ENCODE measurements at places on chromosomes 6 and 20. TPM values are rescaled to one million over a fixed set of nuclear protein-coding genes. Genes with fewer than 3 reads are reported as not detected.

Gene DLL1
- total RNA-seq, result 17.0 TPM

- H3K27me3 ChIP-seq, result peaks cover 6% of the 10 kb centered on the region
- H3K4me3 ChIP-seq, result no peak overlapping the region
- H3K27ac ChIP-seq, result no peak overlapping the region
- no peaks in the 10 kb centered on the region for H3K36me3 ChIP-seq
Observed at GRCh38 chr6:166387642-166388289, 5.0 kb upstream of the MPC1 start.

DNA sequence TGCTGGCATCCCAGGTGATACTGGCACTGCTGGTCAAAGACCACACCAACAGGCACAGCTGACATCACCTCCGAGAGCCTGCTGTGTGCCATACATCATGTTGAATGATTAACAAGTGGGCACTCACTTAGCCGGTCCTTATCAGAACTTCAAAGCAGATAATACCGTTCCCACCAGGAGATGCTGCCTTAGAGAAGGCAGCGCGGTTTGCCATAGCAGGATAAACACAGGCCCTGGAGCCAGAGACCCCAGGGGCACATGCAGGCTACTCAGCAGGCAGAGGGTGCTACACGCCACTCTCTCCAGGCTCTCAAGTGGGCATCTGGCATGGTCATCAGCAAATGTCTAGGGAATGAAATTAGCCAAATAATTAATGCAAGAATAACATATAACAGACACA is 86.5 kb upstream of the CST7 start:
- no peak for DNase-seq
- no peak overlapping the region for H3K4me3 ChIP-seq
- H3K27ac ChIP-seq, result no peak overlapping the region
- H3K27me3 ChIP-seq, result no peaks in the 10 kb centered on the region

- no peaks in the 10 kb centered on the region for H3K4me1 ChIP-seq
- H3K36me3 ChIP-seq, result no peaks in the 10 kb centered on the region
- peak overlapping the region; percentile 42 for H3K27ac ChIP-seq
- peak; percentile 37 for DNase-seq
Observed at GRCh38 chr6:6736791-6737654, 148.5 kb downstream of the LY86 start.

DNA sequence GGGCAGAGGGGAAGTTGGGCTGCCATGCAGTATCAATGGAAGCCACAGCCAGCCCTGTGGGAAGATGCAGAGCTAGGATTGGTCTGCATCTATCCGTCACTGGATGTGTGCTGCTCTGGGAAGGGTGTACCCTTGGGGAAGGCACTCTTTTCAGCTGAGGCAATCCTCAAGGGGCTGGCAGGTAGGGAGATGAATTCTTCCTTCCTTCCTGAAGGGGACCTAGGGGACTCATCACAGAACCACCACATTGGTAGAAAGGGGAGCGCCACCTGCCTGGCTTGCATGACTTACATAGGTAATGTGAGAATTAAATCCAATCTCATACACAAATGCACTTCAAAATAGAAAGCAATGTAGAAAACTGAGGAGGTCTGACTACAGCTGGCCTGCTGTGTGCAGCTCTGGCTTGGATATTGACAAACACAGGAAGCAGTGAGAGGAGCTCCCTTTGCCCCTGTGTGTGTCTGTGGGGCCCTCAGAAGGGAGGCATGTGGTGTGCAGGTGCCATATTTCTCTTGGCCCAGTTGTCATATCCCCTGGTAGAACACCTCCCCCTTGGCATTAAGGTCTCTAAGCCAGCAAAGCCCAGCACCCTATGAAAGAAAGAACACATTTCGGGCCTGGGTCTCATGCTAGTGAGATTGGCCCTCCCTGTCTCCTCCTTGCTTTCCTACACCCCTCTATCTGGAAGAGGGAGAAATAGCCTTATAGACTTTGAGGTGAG is 260.3 kb upstream of the MOCS1 start:
- no peak for DNase-seq
- no peaks in the 10 kb centered on the region for H3K4me1 ChIP-seq
- H3K36me3 ChIP-seq, result no peaks in the 10 kb centered on the region
- no peak overlapping the region for H3K4me3 ChIP-seq
- H3K27me3 ChIP-seq, result no peaks in the 10 kb centered on the region

All from transverse colon (tissue), 4 donors.